Activated CD8-positive, alpha-beta T cell treated with anti-CD3 and anti-CD28 coated beads for 36 hours (primary cell): ENCODE measurements at places on chromosomes 1 and 21. TPM values are rescaled to one million over a fixed set of nuclear protein-coding genes. Genes with fewer than 3 reads are reported as not detected.
A peak's percentile ranks its signal among the peaks of the same experiment; 100 is the strongest.

DNA sequence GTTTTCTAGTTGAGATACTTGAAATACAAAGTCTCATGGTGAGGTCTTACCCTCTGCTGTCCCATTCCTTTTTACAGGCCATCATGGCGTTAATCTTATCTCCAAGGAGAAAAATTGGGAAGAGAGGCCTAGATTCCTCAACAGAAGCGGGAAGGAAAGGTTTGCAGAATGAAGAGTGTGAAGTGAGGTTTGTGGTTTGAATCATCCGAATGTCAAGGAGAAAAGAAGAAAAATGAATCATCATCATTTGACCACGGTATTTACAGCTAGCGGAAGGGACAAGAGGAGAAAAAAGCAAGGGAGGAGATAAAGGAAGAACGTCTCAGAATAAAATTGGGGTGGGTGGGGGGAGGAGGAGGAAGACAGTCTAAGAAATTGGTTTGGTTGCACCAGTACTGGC is 935 bp upstream of the COG2 start:
- no peak for DNase-seq

- no peak for DNase-seq
Observed at GRCh38 chr1:242691610-242691945, 167.1 kb upstream of the PLD5 start.

- DNase-seq: peak; percentile 47
Observed at GRCh38 chr1:155978973-155979429, 654 bp upstream of the ARHGEF2 start.

Gene BEST4
- total RNA-seq: 0.87 TPM

Gene RNU1-1
- 1,043 TPM for total RNA-seq
